Activated effector memory CD4-positive, alpha-beta T cell treated with Interleukin-2 at 50 U/mL for 16 hours (primary cell): ENCODE measurements at places on chromosomes 6 and 20.

DNA sequence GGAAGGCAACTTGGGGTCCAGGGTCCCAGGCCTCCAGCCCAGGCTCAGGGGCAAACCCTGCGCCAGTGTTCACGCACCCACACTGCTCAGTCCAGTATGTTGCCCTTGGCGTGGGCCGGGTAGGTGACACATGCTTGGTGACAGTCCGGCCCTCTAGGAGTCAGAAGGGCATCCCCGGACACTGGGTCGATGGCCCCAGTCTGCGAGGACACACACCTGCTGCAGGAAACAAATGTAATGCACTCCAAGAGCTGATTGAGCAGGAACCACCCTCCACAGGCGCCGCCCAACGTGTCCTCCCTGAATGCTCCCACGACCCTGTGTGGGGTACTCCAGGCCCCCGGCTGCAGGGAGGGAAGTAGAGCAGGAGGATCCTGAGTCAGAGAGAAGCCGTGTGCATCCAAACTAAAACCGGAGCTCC, 160.7 kb downstream of the DLL1 start:
- DNase-seq = no peak

DNA sequence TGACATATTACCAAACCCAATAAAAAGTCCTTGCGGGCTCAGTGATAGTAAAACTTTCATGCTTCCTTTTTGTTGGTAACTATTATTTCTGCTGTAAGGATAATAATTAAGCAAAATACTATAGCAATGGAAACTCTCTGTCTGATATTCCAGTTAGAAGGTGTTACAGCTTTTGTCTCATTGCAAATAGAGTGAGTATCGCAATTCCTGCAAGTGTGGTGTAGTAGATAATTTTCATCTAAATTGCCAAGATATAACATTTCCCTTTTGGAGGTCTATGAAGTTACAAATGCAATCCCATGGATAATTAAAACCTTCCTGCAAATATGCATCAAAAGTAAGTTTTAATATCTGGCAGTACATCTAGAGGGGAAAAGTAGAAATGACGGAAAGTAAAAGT, 88.7 kb upstream of the CD93 start:
- no peak for DNase-seq

- DNase-seq = no peak
These were observed at the start of gene METTL24 for GRCh38 chr6:110357664-110358552. Gene METTL24 (minus strand): TSS chr6:110358349. CDS start chr6:110358272, 77 bp downstream.

DNA sequence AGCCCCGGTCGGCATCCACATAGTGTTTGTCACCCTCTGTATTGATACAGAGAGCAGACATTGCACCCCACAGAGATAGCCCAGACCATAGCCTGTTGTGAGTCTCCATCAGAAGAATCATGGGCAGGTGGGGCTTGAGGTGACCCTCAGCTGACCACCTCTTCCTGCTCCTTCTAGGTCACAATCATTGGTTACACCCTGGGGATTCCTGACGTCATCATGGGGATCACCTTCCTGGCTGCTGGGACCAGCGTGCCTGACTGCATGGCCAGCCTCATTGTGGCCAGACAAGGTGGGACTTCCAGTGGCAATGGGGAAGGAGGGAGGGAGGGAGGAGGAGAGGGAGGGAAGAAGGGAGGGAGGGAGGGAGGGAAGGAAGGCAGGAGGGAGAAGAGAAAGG, 61.4 kb upstream of the RIN2 start:
- no peak for DNase-seq

DNA sequence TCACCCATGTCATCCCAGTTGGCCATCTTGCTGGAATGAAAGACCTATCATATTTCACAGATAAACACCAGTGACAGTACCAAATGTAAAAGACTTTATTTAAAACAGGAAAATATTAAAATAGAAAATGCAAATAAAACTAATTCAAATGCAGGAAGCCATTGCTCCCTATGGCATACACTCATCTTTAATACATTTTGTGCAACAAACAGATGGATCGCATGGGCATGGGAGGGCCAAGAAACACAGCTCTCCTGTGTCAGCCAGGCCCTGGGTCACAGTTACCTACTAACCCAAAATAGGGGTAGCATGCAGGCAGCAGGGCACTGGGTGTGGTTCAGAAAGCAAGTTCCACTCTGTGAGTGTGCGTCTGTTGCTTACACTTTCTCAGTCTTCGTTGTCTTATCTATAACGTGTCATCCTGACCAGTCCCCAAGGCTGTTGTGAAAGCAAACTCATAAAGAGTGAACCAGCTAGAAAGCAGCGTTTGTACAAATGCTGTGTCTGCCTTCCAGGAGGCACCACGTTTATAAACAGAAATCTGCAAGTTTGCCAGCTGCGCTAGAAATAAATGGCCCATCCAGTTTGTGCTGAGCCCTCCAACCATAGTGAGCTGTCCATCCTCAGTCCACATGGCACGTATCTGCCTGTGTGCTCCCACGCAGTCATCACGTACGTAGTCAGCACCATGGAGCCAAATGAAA, 180.5 kb downstream of the SYNDIG1 start:
- DNase-seq = no peak
